ENCODE measurements at places on chromosomes 2 and 18.

DNA sequence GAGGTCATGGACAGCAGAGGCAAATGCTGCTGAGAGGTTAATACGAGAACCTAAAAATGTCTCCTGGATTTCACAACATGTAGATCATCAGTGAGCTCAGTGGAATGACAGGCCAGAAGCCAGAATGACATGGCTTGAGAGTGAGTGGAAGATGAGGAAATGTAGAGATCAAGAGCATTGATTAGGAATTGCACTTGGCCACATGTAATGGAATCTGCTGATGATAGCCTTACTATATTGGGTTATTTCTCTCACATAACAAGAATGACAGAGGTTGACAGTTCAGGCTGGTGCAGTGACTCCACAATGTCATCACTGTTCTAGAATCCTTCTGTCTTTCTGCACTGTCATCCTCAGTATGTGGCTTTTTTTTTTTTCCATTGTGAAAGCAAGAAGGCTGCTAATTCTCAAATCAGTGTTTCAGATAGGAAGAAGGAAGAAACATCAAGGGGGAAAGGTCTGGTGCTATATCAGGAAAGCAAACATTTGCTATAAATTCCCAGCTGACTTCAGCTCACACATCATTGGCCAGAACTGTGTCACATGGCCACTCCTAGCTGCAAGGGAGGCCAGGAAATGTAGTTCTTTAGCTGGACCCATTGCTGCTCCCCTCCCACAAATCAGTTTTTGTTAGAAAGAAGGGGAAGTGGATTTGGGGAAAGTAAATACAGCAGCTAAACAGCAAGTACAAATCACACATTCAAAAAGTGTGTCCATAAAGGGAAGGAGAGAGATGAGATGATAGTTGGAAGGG lies 127.2 kb downstream of the FAM161A start:
- DNase-seq, result no peak

DNA sequence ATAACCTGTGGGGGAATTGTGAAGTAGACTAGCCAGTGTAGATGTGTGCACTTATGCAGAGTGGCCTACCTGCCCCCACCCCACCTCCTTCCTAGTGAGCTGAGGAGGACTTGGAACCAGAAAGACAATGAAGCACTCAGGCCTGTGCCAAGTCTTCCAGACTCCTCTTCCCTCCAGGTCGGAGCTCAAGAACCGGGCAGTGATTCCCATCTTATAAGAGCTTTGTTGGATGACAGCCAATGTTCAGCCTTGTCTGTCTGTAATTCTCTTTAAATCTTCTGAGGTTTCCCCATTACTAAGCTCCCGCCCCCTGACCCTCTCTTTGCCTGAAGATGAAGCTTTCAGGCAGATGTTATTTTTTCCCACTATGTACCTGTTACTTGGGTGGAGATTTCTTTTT lies 121.0 kb downstream of the SMAD2 start:
- DNase-seq, result no peak

GRCh38 chr2:77008853-77009252 lies 513.3 kb downstream of the LRRTM4 start:
- no peak for DNase-seq

DNA sequence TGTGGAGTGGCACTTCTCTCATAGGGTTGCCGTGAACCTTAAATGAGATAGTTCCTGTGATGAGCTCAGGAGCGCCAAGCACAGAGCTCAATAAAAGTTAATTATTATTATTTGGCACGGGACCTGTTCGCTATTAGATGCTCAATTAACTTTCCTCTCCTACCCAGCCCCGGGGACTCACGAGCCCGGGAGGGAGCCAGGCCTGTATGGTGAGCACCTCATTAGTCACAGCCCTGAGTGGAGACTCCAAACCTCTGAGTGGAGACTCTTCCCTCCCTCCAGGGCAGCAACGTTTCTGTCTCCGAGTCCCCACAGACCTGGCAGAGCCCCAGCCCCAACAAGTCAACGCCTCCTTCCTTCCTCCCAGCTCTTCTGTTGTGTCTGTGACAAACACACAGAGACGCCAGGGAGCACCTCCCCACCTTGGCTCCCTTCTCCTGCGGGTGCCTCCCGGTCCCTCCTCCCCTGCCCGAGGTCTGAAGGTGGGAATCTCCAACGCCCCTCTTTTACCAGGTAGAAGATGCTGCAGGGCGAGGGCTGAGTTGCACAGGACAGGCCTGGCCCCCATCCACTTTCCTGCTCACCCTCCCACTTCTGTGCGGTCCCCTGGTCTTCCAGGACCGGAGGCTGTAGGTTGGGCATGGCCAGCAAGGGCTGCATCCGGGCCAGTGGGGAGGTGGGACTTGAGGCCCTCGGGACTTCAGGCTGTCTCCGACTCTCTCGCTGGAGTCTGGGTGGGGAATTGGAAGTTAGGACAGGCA lies 52.7 kb upstream of the ODC1 start:
- no peak for DNase-seq

DNA sequence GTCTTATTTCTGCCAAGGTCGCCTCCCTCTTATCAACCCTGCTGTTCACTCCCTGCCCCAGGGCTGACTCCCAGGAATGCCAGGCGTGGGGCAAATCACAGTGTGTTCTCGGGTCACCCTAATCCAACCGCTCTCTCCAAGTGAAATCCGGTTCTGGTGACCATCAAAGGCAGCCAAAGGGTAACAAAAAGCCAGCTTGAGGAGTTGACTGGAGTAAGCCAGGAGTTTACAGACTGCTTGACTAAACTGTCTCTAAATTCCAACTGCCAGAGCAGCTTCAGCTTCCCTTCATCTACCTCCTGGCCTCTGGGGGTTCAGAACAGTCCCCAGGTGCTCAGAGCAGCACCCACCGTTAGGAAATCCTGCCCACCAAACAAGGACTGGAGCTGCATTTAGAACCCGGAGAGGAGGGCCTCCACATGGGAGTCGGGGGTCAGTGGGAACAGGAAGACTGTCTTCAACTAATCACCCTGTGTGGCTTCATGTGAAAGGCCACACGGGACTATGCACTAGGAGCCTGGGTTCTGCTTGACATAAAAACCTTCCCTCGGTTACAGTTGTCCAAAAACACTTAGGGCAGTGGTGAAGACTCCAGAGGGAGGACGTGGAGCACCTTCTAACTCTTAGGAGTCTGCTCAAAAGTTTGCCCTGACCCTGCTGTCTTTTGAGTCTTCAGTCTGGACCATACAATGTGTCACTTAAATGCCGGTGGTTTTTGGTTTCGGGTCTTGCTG lies 24.2 kb upstream of the MCFD2 start:
- DNase-seq, result no peak

DNA sequence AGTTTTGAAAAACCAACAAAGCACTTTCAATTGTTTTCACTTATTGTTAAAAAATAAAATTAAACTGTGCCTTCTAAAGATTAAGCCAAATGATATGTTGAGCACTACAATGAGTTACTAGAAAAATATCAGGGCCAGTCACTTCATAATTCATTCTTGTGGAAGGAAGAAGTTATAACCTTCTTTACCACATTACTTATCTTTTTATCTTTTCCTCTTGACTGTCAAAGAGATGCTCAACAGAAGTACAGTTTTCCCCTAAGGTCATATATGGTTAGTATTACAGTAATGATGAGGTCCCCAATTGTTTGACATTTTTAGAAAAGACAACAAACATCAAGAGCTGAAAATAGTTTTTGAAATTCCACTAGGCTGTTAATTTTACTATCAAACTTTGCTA lies 9.4 kb downstream of the PELI1 start:
- no peak for DNase-seq

GRCh38 chr2:96594691-96595152 lies 43.4 kb downstream of the KANSL3 start:
- DNase-seq, result no peak
